GM12878 (cell line): ENCODE measurements at places on chromosomes 16 and 17. TPM values are rescaled to one million over a fixed set of nuclear protein-coding genes. Genes with fewer than 3 reads are reported as not detected.

Gene CRYBA1
- not detected in 2 replicates for total RNA-seq

DNA sequence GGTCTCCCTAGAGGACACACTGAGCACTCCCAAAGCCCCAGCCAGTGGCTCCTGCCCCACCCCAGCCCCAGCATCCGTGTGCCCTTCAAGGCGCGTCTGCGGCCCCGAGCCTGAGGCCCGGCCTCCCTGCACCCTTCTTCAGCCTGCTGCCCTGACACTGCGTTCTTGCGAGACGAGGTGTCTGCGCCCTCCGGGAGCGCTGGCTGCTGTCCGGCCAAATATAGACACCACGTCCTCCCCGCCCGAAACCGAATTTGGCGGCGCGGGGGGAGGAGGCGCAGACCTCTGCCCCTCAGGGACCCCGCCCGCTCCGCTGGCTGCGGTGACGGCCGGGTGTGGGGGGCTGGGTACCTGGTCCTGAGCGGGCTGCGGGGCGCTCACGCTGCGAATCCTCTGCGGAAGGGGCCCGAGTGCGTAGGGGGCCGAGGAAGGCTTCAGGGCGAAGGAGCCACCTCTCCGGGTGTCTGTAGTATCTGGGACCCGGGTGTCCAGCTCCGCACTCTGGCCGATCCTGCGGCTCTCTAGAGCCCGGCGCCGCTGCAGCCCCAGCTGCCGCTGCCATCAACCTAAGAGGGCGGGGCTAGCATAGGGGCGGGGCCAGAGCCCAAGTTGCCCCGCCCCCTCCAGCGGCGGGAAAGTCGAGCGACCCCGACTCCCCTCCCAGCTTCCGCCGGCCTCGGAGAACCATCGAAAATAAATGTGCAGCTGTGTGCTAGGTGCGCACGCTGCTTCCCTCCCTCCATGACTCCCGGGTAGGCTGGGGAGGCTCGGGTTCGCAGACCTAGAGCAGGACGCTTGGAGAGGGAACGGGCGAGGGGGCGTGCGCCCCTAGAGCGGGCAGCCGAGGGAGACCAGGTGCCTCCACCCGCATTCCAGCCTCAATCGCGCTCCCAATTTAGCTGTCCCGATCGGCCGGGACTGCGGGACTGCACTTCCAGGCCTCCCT lies at the start of gene CORO6:
TSS of gene CORO6 (minus strand) at position 576 of the 946 bp plus-strand sequence. CDS start 1,491 bp downstream, outside the sequence.
- H3K27ac ChIP-seq = no peak within 1 kb of the TSS
- peak within 1 kb of the TSS; percentile 78 for H3K4me3 ChIP-seq
- no peaks in the 10 kb centered on the region for H3K27me3 ChIP-seq
- peaks cover 4% of the 10 kb centered on the region; the same call in 1 of the 2 replicates for H3K36me3 ChIP-seq
- peaks cover 10% of the 10 kb centered on the region for H3K4me1 ChIP-seq
- no peak for DNase-seq

- H3K4me3 ChIP-seq = peak overlapping the region; percentile 80; the same call in 1 of the 2 replicates
- no peak for DNase-seq
- no peak overlapping the region for H3K27ac ChIP-seq
These were observed 623 bp upstream of the DDX52 start for GRCh38 chr17:37643869-37644268.

DNA sequence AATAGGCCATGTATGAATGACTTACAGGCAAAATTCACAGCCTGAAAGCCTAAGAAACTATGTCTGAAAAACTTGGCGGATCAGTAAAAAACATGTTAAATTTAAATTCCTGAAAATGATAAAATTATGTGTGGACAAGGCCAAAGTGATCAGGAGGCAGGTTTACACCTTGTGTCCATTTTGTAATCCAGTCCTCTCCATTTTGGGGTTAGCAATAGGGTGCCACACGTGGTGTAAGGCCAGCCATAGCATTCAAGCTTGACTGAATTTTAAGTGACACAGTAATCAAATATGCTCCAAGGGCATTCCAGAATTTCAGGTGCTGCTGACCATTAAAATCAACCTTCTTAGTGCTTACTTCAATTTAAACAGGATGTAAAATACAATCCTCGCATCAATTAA lies 2.7 kb downstream of the RNF43 start:
- peak overlapping the region; percentile 48 for H3K4me3 ChIP-seq
- H3K36me3 ChIP-seq = no peaks in the 10 kb centered on the region
- H3K4me1 ChIP-seq = peaks cover 5% of the 10 kb centered on the region; the same call in 1 of the 2 replicates
- peak overlapping the region; percentile 56; the same call in 1 of the 2 replicates for H3K27ac ChIP-seq

- no peak overlapping the region for H3K27ac ChIP-seq
- no peaks in the 10 kb centered on the region for H3K36me3 ChIP-seq
- H3K27me3 ChIP-seq = no peaks in the 10 kb centered on the region
- H3K4me1 ChIP-seq = no peaks in the 10 kb centered on the region
These were observed 175.3 kb upstream of the MPHOSPH6 start for GRCh38 chr16:82345318-82345717.

- peaks cover 29% of the 10 kb centered on the region for H3K4me1 ChIP-seq
- no peaks in the 10 kb centered on the region for H3K27me3 ChIP-seq
- DNase-seq = no peak
These were observed 32.8 kb downstream of the CCL4 start for GRCh38 chr17:36136439-36136838.
